ENCODE measurements at places on chromosomes 6 and 20.

- peak; percentile 43 for DNase-seq
These were observed 116.0 kb downstream of the TRIM27 start for GRCh38 chr6:28807682-28808280.

DNA sequence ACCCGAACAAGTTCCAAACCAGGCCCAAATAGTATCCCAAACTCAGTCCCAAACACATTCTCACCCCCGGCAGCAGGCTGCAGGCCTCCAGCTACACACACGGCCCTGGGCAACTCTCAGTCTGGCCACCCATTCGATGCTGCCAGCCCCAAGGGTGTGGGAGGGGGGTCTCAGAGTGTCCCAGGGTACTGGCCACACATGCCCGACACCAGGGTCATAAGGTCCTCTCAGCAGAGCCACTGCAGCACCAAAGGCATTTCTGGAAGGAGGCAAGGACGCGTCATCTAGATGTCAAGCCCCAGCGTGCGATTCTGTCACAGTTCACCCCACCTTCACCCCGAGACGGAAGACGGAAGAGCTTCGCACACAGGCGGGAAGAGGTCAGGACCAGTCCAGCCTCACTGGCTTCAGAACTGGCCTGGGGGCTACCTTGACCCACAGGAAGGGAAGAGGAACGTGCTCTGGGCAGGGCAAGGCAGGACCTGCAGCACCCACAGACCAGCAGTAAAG is 9.5 kb downstream of the MYL9 start:
- no peak for DNase-seq

DNA sequence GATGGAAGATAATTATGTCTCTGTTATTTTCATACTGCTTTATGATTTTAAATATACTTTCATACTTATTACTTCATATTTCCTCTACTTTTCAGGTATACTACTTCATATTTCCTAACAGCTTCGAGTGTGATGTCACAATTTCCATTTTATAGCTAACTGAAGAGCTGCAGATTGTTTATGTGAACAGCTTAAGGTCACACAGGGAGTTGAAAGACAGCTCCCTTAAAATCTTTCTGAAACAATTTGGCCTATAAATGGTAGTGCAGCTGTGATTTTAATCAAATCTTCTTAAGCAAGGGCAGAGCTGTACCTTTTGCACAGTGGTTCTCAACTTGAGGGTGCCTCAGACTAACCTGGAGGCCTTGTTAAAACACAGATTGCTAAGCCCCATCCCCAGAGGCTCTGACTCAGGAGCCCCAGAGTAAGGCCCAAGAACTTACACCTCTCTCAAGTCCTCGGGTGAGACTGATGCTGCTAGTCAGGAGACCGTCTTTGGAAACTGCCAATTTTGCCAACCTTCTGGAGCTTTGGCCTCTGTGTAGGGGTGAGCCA is 347.0 kb upstream of the HSF2 start:
- DNase-seq, result no peak

DNA sequence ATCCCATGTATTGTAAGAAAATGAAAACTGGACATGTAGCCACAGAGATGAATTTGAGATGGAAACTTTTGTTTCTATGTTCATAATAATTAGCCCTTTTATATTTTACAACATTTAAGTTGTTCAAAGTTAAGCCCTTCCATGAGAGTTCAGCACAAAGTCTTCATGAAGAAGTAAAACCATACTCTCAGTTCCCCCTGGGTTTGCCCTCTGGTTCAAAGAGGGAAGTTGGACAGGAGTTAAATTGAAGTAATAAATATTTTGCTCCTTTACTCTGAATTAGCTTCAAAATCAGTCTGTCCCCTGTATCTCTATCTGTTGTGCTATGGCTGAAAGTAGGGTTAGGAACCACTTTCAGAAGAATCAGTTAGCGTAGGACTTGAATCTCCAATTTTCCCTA is 31.1 kb downstream of the PHACTR2 start:
- DNase-seq, result no peak

DNA sequence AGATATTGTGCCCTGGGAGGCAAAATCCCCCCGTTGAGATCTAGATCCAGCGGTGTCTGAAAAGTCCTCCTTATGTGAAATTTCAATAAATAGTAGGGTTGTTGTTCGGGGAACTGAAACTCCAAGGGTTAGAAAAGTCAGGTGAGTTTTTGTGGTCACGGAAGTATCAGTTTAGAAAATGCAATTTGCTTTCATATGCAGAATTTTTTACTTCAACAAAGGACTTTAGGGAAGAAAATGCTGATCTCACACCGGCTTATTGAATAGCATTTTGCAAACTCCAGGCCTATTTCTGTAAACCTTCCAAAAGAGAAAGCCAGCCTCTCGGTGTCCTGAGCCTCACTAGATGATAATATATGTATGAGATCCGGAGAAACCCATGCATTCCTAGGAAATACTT is 254.7 kb downstream of the TSHZ2 start:
- DNase-seq, result no peak

DNA sequence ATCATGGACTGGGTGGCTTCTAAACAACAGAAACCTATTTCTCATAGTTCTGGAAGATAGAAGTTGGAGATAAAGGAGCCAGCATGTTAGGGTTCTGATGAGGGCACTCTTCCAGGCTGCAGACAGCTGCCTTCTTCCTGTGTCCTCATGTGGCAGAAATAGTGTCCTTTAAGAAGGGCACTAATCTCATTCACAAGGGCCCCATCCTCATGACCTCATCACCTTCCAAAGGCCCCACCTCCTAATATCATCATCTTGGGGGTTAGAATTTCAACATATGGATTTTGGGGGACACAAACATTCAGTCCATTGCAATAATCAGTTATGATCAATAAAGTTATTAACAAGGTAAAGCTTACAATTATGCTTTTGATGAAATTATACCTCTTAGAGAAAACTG is 130.8 kb upstream of the SLC22A23 start:
- no peak for DNase-seq

GRCh38 chr6:158867381-158868121 is 48.4 kb upstream of the EZR start:
- no peak for DNase-seq

DNA sequence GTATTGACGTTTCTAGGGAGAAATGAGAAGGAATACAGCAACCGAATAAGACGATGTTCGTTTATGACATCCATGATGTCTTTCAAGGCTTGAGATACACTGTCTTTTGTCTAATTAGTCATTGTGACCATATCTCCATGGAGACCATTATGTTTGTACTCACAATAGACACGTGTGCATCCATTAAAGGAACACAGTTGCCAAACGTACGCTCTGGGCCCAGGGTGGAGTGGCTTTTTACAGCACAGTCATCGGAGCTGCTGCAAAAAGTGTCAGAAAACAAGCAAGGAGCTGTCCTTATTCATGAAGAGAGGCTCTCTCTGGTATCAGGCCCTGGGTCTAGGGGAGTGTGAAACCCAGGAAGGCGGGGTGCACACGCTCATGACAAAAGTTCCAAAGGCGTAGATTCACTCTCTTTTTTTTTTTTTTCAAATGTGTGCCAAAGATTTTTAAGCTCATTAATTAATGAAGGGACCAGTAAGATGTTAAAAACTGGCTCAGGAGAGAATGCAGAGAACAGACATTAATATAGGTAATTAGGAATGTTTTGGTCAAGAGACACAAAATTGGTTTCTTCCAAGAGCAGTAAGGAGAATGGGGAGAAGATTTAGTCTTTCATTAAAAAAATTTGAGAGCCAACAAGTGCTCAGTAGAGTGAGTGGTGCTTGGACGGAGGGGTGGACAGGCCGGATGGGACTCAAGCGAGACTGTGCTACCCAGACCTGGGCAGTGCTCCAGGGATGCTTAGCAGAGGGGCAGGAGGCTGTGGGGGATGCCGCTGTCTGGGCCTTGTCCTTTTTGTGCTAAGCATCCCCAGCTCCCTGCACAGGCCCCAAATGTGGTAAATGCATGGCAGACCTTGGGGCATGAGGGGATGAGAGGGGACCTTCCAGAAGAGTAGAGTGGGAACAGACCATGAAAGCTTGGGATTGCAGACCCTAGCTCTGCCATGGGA is 34.9 kb upstream of the GTSF1L start:
- peak; percentile 58 for DNase-seq

GRCh38 chr6:166001359-166001758 is 166.3 kb downstream of the TBXT start:
- DNase-seq, result no peak

GRCh38 chr20:925516-925915 is 9.4 kb upstream of the ANGPT4 start:
- no peak for DNase-seq

- DNase-seq, result peak; percentile 89
These were observed 611.3 kb downstream of the HDGFL1 start for GRCh38 chr6:23180504-23181293.

DNA sequence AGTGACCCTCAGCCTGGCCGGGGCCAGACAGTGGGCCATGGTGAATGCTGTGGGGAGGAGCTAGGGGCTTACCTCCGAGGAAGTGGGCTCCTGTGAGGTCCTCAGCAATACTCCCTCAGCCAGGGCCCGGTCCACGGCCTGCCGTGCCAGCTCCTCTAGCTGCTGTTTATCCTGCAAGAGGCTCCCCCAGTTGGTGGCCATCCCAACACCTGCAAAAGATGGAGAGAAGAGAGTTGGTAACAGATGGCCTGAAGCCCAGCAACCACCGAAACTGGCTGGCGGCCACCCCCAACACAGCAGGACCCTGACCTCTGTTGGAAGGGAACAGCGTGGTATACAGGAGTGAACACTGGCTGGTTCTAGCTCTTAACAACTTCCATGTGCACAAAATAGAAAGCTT is 4.0 kb downstream of the GSS start:
- no peak for DNase-seq

DNA sequence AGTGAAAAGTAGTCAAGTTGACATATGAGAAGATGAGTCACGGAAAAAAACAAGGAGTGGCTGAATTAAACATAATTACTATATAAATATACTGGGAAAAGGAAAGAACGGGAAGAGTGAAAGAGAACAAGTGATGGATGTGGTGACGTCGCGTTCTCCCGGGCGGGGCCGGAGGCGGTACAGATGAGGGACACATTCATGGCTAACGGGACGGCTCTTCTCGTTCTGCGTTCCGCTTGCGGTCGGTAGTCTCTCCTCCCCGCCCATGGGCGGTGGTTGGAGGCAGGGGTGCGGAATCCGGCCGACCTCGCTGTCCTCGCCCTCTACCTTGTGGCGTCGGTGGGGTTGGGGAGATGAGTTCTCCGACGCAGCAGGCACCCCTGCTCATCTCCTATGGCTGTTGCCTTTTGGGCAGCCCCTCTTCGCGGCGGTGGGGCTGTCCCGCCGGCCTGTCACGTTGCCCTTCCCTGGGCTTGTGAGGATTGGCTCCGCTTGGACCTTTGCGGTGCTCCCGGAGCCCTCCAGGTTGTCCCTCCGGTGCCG is 22.5 kb downstream of the HLA-G start:
- peak; percentile 34 for DNase-seq

DNA sequence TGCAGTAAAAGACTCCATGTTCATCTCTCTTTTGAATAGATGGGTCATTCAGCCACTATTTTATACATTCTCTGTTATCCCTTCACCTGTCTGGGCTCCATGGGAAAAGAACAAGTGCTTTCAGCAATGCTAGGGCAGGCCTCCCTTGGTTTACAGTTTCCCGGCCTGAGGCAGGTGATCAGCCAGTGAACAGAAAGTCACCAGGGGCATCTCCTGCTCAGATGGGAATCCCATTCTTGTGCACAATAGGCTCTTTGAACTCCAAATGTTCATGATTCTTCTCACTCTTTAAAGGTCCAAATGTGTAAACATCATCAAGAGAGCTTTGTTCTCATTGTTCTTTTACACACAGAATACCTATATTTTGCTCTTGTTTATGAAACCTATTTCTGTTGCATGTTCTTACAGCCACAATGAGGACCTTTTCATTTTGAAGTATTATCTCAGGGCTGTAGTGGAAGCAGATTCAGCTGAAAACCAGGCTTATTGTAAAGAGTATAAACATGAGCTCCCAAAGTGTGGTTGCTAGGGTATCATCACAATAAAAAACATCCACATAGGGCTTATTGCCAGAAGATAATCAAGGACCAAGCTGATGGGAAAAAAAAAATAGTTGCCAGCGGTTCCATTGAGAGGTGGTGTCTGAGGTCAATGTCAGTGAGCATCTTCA is 267.1 kb upstream of the SGK1 start:
- no peak for DNase-seq

DNA sequence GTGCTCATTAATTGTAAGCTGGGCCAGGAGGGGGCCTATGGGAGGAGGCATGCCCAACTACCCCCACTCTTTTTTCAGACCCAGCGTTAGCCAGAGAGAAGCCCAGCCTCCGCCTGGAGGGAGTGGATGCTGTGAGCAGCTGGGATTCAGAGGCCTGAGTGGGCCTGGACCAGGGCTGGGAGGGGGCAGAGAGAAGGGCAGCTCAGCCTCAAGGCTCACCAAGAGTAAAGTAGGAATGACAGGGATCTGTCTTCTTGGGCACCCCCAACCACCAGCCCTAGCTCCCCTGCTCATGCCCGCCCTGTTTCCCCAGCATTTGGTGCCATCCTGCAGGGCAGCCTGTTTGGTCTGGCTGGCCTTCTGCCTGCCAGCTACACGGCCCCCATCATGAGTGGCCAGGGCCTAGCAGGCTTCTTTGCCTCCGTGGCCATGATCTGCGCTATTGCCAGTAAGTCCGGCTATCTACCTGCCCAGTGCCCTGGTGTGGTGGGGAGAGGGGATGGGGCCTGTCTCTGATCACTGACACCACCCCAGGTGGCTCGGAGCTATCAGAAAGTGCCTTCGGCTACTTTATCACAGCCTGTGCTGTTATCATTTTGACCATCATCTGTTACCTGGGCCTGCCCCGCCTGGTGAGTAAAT is 6.8 kb downstream of the SLC29A1 start:
- no peak for DNase-seq

GRCh38 chr20:12970372-12970821 is 38.4 kb upstream of the SPTLC3 start:
- DNase-seq, result peak; percentile 26

DNA sequence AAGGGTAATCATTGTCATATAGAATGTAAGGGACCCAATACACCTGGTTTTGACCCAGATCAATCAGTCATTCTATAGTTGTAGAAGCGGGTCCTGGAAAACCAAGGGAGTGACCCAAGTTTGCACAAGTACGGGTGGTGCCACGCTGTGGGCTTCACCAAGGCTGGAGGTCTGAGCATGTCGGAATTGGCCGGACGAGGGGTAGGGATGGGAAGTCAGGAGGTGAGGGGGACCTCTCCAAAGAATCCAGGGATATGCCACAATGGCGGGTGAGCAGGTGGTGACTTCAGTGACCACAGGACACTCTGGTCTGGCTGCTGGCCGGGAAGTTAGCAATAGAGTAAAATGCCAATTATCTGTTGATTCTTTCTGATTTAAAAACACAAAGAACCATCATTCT is 186.6 kb upstream of the FOXQ1 start:
- DNase-seq, result no peak

DNA sequence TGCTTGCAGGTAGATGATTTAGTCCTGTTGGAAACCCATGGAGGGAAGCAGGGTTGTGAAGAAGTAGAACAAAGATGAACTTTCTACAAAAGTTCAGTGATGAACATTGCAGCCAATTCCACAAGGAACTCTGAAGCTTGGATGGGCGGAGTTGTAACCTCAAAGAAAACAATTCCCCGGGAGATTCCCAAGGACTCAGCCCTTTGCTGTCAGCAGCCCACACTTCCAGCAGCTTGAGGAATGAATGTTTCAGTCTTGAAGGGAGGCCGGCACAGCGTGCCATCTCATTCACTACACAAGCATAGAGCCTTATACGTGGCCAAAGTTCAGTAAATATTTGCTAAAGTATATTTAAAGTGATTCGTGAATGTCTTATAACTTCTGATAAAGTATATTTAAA is 269.4 kb downstream of the NKAIN2 start:
- no peak for DNase-seq
